ENCODE measurements at places on chromosomes 11 and 22.

DNA sequence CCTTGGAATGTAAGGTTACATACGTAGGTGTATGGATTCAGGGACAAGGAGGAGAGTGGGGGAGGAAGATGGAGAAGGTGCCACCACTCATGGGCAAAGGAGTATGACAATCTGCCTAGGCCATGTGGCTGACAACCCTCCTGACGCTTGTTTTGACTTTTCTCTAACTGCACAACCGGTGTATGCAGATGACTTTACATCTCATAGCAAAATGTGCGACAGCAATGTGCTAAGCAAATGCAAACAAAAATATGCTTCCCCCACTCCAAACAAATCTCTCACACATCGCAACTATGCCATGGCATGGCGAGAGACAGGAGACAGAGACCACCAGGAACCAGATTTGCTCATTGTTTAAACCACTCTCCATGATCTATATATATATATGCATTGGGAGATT lies 191.8 kb downstream of the BLID start:
- no peak for DNase-seq

GRCh38 chr11:7299393-7299792 lies 47.7 kb downstream of the SYT9 start:
- DNase-seq, result no peak

GRCh38 chr11:34323601-34324000 lies 34.2 kb downstream of the ABTB2 start:
- DNase-seq, result no peak

DNA sequence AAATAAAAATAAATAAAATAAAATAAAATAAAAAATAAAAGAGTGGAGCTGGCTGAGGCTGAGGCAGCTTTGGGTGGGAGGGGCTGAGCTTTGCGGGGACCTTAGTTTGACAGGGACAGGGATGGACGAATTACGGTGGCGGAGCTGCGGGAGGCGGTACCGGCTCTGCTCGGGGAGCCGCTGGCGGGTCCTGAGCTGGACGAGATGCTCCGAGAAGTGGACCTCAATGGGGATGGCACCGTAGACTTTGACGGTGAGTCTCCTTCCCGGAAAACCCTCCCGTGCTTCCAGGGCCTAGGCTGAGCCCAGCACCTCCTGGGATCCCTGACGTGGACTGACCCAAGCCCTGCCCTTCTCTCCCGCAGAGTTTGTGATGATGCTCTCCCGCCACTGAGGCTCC lies 3.1 kb downstream of the CABP4 start:
- no peak for DNase-seq

- no peak for DNase-seq
These were observed 3.1 kb upstream of the IL17REL start for GRCh38 chr22:50015451-50016307.

DNA sequence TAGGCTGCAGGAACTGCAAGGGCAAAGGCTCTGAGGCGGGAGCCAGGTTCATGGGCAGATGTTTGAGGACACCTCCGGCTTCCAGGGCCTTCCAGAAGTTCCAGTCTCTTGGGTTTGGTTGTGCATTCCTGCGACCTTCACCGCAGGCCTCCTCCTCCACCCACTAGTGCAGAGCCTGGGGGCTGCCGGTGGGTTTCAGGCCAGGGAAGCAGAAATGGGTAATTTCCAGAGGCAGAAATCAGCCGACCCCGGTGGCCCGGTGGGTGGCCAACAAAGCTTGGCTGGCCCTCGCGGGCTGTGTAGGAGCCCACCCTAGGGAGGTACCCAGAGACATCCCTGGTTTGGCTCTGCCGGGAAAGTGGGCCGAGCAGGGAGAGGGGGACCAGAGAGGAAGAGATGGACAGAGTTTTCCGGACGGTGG lies 417 bp upstream of the PHETA2 start:
- no peak for DNase-seq

DNA sequence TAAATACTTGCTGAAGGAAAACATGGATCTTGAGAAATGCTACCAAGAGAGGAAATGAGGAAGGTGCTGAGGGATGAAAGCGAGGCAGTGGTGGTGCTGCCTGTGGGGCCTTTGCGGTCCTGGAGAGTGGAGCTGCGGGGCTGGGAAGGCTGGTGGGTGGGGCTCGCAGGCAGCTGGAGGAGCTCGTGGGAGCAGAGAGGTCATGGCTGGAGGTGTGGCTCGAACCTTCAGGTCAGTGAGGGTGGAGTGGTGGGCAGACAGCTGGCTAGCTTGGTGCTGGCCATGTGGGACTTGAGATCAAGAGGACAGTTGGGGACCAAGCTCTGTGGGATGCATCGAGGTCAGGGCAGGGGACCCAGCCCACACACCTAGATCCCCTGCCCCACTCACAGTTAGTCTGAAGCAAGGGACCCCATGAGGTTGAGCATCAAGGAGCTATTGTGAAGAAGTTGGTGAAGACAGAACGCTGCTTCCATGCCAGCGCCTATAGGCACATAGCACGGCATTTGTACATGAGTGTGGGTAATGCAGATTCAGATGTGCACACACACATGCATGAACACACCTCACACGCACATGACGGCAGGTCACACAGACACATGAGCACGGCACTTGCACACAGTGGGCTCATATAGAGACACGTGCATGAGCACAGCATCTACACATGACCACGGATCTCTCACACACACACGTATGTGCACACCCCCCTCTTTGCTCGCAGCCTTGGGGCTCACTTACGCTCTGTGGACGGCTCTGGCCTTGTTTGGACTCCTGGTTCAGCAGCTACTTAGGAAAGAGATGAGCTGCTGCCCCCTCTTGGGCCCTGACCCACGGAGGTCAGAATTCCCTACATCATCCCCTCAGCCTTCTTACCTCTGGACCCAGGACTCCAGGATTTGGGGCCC lies 30.4 kb downstream of the SHANK3 start:
- DNase-seq, result peak; percentile 1

GRCh38 chr11:16897470-16898061 lies 116.6 kb downstream of the PLEKHA7 start:
- DNase-seq, result no peak

- DNase-seq, result no peak
These were observed 19.8 kb upstream of the RAPSN start for GRCh38 chr11:47468598-47469214.

DNA sequence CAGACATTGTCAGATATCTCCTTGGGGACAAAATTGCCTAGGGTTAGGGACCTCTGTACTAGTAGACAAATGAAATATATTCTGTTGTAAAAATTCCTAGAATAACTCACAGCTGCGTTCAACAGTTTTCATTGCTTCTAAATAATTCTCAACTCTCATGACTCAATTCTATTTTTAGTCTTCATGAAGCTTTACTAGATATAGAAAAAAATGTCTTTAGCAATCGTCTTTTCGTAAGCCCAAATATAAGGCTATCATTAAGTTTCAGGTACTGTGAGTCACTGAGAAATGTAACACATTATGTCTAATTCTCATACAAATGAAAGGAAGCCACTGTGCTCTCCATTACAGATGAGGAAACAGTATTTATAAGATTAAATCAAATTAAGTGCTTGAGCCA lies 6.4 kb downstream of the MMP12 start:
- no peak for DNase-seq

DNA sequence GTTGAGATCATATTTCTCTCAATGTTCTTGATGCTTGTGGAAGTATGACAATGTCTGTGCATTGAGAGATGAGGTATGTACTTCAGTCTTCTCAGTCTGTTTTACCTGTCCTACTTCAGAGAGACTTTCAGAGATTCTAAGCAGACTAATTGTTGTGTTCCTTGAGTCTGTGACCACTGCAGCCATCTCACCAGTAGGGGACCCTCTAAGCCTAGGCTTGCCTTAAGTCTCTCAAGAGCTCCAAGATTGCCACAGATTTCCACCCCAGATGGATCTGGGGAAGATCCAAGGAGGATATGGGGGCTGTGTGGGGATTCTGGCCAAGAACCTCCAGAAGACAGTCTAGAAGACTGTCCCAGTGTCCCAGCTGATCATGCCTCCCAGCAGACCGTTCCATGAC lies 179.9 kb upstream of the PLET1 start:
- no peak for DNase-seq

- DNase-seq, result no peak
These were observed 8.6 kb downstream of the AIP start for GRCh38 chr11:67491276-67492068.

- no peak for DNase-seq
These were observed 7.8 kb downstream of the BIRC3 start for GRCh38 chr11:102325088-102325487.

GRCh38 chr11:8381343-8381742 lies 117.7 kb upstream of the LMO1 start:
- DNase-seq, result no peak
